PC-9 (cell line): ENCODE measurements at places on chromosomes 3 and 15. TPM values are rescaled to one million over a fixed set of nuclear protein-coding genes. Genes with fewer than 3 reads are reported as not detected.

GRCh38 chr3:9110802-9111201 is 138.6 kb downstream of the SRGAP3 start:
- H3K27me3 ChIP-seq: no peaks in the 10 kb centered on the region
- no peaks in the 10 kb centered on the region for H3K4me1 ChIP-seq
- H3K36me3 ChIP-seq: no peaks in the 10 kb centered on the region
- H3K4me3 ChIP-seq: no peak overlapping the region
- H3K27ac ChIP-seq: no peak overlapping the region

DNA sequence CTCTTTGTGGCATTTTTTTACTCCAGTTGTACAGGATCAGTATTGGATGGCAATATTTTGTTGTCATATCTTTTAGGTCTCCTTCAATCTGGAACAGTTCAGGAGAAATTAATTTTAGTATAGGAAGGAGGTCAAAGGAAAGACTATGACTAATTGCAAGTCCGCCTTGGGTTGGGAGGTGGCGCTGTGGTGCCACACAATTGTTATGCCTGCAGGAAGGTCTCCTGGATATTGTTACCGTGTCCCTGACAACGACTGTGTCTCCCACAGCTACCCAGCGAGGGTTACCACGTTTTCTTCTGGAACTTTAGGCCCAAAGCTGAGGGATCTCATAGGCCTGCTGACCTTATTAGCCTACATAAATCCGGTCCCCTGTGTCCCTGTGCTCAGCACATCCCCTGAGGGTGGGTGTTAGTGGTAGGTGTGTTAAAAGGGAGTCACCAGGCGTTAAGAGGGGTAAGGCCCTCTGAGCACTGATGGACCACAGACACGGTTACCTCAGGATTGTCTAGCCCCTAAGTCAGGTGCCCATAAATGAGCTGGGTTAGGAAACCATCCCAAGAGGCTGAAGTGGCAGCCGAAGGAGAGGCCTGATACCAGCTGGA is 31.5 kb downstream of the KCNAB1 start:
- no peak overlapping the region for H3K27ac ChIP-seq
- H3K4me3 ChIP-seq: no peak overlapping the region
- no peaks in the 10 kb centered on the region for H3K27me3 ChIP-seq
- H3K4me1 ChIP-seq: no peaks in the 10 kb centered on the region
- no peaks in the 10 kb centered on the region for H3K36me3 ChIP-seq

DNA sequence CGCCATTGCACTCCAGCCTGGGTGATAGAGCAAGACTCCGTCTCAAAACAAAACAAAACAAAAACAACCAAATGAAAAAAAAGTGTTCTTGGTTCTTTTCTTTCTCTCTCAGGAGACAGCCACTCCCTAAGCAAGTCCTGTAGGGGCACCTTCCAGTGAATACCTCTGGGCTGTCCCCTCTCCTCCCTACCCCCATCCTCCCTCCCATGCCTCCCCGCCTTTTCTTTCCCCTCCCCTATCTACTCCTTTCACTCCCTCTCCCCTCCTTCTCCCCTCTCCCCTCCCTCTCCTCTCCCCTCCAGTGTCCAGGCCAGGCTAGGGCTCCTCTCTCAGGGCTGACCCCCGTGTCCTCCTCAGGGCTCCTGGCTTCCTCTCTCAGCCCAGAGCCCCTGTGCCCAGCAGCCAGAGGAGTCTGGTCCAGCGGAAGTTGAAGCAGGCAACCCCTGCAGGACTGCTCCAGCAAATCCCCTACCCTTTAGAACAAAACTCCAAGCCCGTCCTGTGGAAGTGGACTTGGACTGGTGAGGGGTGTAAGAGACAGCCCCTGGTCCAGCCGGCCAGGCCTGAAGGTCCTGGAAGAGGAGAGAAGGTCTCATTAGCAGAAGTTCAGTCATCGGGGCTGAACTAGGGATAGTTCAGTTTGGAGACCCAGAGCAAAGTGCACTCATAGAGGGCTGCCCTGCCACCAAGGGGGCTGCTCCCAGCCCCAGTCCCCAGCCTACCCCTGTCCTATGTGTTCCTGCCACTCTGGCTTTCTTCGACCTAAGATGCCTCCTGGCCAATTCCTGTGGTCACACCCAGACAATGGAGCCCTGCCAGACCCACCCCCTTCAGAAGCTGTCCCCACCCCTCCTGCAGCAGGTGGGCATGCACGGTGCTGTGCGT is 79.8 kb upstream of the IQSEC1 start:
- H3K4me3 ChIP-seq: no peak overlapping the region
- H3K27me3 ChIP-seq: no peaks in the 10 kb centered on the region
- no peak for DNase-seq
- H3K4me1 ChIP-seq: no peaks in the 10 kb centered on the region
- no peaks in the 10 kb centered on the region for H3K36me3 ChIP-seq
- H3K27ac ChIP-seq: no peak overlapping the region

GRCh38 chr3:109278141-109278540 is 38.2 kb downstream of the DPPA2 start:
- no peak for DNase-seq
- no peaks in the 10 kb centered on the region for H3K36me3 ChIP-seq
- no peak overlapping the region for H3K27ac ChIP-seq
- no peaks in the 10 kb centered on the region for H3K4me1 ChIP-seq

The CGNL1 gene
- 0.31 and 0.50 TPM in 2 replicates for total RNA-seq

DNA sequence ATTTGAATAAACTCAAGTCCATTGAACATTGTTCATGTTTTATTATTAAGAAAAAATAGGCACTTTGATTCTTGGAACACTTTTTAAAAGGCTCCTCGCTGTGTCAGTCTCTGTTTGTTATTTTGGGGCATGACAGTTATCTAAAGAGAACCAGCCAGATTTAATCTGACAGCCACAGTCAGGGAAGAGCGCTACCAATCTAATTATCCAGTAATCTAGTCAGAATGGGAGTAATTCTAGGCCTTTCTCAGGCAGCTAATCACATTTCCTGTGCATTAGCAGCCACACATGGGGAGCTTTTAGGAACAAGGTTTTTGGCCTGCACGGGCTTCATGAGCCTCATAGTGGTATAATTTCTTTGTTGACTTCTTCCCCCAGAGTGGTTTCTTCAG is 362.2 kb downstream of the RBMS3 start:
- no peaks in the 10 kb centered on the region for H3K4me1 ChIP-seq
- no peak overlapping the region for H3K27ac ChIP-seq
- no peaks in the 10 kb centered on the region for H3K27me3 ChIP-seq
- no peak for DNase-seq
- H3K36me3 ChIP-seq: no peaks in the 10 kb centered on the region

The NR1I2 gene
- total RNA-seq: not detected in 2 replicates

The CCR5 gene
- not detected in 2 replicates for total RNA-seq

The TIGIT gene
- not detected in 2 replicates for total RNA-seq

The CORO2B gene
- 0.53 and 0.59 TPM in 2 replicates for total RNA-seq

DNA sequence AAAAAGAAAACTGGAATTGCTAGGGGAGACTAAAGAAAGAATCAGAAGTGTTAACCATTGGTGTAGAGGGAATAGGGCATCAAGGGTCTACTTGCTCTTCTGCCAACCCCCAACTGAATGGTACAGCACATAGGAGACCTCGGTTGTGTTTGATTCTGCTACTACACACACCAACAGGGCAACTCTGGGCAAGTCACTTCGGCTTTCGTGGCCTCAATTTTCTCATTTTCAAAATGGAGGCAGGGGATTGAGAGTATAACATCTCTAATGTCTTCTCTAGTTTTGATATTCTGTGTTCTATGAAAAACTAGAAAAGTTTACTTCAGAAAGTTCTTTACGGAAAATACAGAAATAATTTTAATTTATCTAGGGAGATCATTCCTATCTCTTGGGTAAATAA is 120.3 kb upstream of the PHLDB2 start:
- no peak overlapping the region; the same call in 1 of the 2 replicates for H3K4me3 ChIP-seq
- peak overlapping the region; percentile 91 for H3K27ac ChIP-seq
- no peak for DNase-seq
- H3K4me1 ChIP-seq: peaks cover 71% of the 10 kb centered on the region

The UQCRC1 gene
- total RNA-seq: 255 and 264 TPM in 2 replicates

DNA sequence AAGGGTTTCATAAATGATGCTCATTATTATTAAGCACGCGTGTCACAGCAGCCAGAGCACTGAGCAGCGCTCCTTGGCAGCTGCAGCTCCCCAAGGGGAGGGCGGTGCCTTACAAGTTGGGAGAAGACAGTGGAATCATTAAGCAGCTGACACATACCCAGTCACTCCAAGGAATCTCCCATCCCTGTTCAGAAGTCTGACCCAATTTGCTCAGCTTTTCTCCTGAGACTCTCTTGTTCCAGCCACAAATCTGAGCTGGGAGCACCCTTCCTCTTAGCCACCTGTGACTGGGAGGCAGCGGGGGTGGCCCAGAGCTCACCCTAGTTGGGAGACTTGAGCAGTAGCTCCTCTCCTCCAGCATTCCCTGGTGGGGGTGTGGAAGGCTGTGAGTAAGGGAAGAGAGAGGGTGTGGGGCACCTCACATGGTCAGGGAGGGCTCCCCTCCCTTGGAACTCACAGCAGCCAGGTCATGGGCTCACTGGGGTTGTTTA is 64.3 kb downstream of the DUT start:
- no peaks in the 10 kb centered on the region for H3K4me1 ChIP-seq
- DNase-seq: no peak
- H3K4me3 ChIP-seq: no peak overlapping the region
- H3K36me3 ChIP-seq: no peaks in the 10 kb centered on the region
- no peaks in the 10 kb centered on the region for H3K27me3 ChIP-seq

DNA sequence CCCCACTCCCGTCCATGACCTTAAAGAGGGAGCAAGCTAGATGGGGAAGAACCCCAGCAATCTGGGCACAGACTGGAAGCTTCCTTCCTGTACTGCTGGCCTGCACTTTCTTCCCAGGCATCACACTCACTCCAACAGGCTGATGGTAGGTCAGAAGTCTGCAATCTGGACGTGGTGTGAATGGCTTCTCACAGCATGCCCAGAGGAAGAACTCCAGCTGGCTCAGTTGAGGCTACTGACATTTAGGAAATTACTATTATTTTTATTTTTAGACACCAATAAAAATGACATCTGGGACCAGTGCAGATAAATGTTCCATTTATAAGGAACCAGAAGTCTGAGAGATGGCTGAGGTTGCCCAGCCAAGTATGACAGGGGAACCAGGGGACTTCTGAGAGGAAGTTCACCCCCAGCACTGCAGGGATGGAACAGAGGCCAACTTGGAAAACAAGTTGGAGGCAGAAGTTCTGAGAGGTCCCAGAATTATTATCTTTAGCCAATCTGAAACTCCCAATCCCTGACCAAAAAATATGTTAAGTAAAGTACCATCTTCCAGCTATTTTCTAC is 163.8 kb upstream of the CTNNB1 start:
- no peaks in the 10 kb centered on the region for H3K36me3 ChIP-seq
- 0 out of 2 replicates have a peak, but pooled peaks cover 7% of the 10 kb centered on the region for H3K4me1 ChIP-seq
- H3K4me3 ChIP-seq: no peak overlapping the region
- no peaks in the 10 kb centered on the region for H3K27me3 ChIP-seq
- no peak for DNase-seq
- no peak overlapping the region for H3K27ac ChIP-seq

The SH2D7 gene
- not detected in 2 replicates for total RNA-seq

GRCh38 chr3:138492980-138493675 is 58.7 kb downstream of the ESYT3 start:
- DNase-seq: no peak
- no peak overlapping the region for H3K4me3 ChIP-seq
- H3K4me1 ChIP-seq: 0 out of 2 replicates have a peak, but pooled peaks cover 4% of the 10 kb centered on the region
- H3K36me3 ChIP-seq: no peaks in the 10 kb centered on the region

The CCNB2 gene
- total RNA-seq: 77.1 and 99.2 TPM in 2 replicates

DNA sequence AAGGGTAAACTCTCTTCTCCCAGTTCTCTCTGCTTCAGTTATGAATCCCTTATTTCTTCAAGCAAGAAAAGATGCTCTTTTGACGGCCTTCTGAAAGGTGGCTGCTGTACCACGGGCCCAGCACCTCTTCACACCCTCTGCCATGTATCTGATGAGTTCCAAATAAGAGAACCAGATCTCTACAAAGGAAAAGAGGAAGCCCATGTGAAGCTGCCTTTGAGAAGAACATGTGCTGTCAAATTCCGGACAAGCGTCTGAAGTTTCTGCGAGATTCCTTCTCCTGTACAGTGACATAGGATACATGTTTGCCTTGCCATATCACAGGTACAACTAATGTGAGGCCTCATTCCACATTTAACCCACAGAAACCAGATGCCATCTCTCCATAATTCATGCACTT is 59.2 kb downstream of the SH3BP5 start:
- DNase-seq: no peak
- 0 out of 2 replicates have a peak overlapping the region, but pooled peaks have one; percentile 31 for H3K27ac ChIP-seq
- H3K36me3 ChIP-seq: no peaks in the 10 kb centered on the region
- H3K4me3 ChIP-seq: no peak overlapping the region

The LRTM1 gene
- not detected in 2 replicates for total RNA-seq

- H3K27ac ChIP-seq: no peak overlapping the region
- no peaks in the 10 kb centered on the region for H3K36me3 ChIP-seq
- no peak for DNase-seq
These were observed 116.6 kb downstream of the ST8SIA2 start for GRCh38 chr15:92510163-92510882.

The TMEM212 gene
- not detected in 2 replicates for total RNA-seq

- H3K4me3 ChIP-seq: no peak overlapping the region
- H3K27me3 ChIP-seq: no peaks in the 10 kb centered on the region
- no peaks in the 10 kb centered on the region for H3K4me1 ChIP-seq
- no peak for DNase-seq
These were observed 24.7 kb upstream of the DYNC1LI1 start for GRCh38 chr3:32595323-32595722.

DNA sequence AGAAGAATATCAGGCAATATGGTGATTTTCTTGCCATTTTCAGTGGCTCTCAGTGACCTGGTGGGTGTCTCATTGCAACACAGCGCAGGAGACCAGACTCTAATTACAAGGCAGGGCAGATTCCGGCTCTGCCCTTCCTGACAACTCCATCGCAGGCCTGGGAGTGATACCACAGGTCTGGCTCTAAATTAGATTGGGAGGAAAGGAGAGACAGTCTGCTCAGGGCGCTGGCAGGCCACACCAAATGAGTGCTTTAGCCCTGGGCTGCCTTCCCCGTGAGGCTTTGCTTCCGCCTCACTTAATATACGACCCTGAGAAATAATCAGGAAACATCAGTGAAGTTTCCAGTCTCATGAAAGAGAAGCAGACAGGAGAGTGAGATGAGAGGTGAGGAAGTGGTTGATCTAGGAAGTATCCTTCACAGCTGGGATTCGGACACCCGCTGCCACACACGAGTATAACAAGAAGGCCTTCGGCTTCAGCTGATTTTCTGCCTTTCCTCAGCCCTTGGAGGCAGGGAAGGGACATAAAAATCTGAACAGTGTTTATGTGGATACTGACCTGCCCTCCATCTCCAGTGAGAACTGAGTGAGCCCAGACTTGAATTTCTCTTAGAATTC is 73.7 kb upstream of the PROK2 start:
- H3K27ac ChIP-seq: no peak overlapping the region
- DNase-seq: no peak
- peaks cover 11% of the 10 kb centered on the region; the same call in 1 of the 2 replicates for H3K27me3 ChIP-seq
- H3K36me3 ChIP-seq: no peaks in the 10 kb centered on the region

- H3K36me3 ChIP-seq: peaks cover 15% of the 10 kb centered on the region
- no peaks in the 10 kb centered on the region for H3K4me1 ChIP-seq
These were observed 35.9 kb downstream of the OXNAD1 start for GRCh38 chr3:16300881-16301359.

- H3K27me3 ChIP-seq: no peaks in the 10 kb centered on the region
- H3K4me1 ChIP-seq: no peaks in the 10 kb centered on the region
- H3K4me3 ChIP-seq: no peak overlapping the region
- H3K36me3 ChIP-seq: no peaks in the 10 kb centered on the region
- H3K27ac ChIP-seq: no peak overlapping the region
These were observed 462.0 kb downstream of the PDCD6IP start for GRCh38 chr3:34260271-34261000.

GRCh38 chr3:167489571-167489970 is 15.7 kb upstream of the SERPINI2 start:
- H3K27ac ChIP-seq: no peak overlapping the region
- no peaks in the 10 kb centered on the region for H3K4me1 ChIP-seq
- no peaks in the 10 kb centered on the region for H3K36me3 ChIP-seq
- no peak overlapping the region for H3K4me3 ChIP-seq
- DNase-seq: no peak

- no peak overlapping the region for H3K27ac ChIP-seq
- H3K4me3 ChIP-seq: no peak overlapping the region
- no peaks in the 10 kb centered on the region for H3K36me3 ChIP-seq
- H3K27me3 ChIP-seq: peaks cover 33% of the 10 kb centered on the region
These were observed 87.7 kb upstream of the HACD2 start for GRCh38 chr3:123672429-123673146.

The KLHL6 gene
- total RNA-seq: 0.04 TPM in 1 of 2 replicates, not detected in the other
